ENCODE measurements at places on chromosomes 5 and 9.
A peak's percentile ranks its signal among the peaks of the same experiment; 100 is the strongest.

GRCh38 chr5:31194892-31195555 is 1.5 kb downstream of the CDH6 start:
- DNase-seq: no peak

- no peak for DNase-seq
Measured at GRCh38 chr5:10652606-10653005, 88.7 kb downstream of the ANKRD33B start.

- no peak for DNase-seq
Measured at GRCh38 chr5:142667831-142668230, 18.1 kb downstream of the FGF1 start.

DNA sequence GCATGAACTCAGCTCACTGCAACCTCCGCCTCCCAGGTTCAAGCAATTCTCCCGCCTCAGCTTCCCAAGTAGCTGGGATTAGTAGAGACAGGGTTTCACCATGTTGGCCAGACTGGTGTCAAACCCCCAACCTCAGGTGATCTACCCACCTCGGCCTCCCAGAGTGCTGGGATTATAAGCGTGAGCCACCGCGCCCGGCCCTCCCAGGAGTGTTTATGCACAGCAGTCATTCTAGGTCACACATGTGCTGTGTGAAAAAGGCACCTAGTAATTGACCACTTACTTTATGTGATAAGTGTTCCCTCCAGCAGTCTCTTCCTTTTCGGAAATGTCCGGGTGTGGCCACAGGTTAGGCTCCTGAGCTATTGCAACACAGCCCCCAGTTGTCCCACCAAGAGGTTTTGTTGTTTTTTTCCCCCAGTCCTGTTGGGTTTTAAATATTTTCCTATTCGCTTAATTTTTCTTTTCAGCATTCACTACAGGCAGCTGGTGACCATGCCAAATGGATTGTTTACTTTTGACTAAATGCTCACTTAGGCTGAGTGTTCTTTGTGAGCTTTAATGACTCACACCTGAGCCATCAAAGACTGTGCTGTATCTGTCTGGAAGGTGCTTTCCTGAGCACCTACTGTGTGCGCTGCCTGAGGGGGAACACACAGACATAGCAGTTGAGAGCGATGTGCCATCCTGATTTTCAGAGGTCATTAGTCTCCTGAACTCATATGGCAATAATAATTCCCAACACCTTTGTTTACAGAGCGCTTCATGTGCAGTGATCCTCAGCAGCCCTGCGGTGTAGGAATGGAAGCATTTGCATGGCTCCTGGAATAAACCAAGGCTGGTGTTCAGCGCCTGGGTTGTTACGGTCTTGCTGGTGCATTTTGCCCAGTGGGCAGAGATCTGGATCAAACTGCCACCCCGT is 94.3 kb downstream of the MVB12B start:
- no peak for DNase-seq

DNA sequence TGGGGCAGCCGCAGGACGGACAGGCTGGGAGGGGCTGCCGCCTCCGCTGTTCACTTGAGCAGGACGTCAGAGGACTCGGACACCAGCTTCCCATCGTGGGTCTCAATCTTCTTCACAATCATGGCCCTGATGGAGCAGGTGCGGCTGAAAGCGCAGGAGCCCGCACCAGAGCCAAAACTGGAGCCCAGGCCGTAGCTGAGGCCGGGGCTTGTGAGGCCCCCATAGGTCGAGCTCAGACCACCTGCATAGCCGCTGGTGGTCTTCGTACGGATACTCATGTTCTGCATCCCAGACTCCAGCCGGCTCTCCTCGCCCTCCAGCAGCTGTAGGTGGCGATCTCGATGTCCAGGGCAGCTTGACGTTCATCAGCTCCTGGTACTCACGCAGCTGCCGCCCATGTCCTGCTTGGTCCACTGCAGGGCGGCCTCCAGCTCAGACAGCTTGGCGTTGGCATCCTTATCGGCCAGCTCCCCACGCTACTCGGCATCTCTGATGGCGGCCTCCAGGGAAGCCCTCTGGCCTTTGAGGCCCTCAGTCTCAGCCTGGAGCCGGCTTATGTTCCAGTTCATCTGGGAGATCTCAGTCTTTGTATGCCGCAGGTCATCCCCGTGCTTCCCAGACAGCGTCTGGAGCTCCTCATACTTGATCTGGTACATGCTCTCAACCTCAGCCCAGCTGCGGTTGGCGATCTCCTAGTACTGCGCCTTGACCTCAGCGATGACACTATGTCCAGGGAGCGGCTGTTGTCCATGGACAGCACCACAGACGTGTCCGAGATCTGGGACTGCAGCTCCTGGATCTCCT is 43.7 kb upstream of the DEPDC1B start:
- no peak for DNase-seq

GRCh38 chr5:56319526-56320181 is 86.5 kb upstream of the ANKRD55 start:
- DNase-seq: no peak

GRCh38 chr9:134657666-134658377 is 16.2 kb downstream of the COL5A1 start:
- DNase-seq: no peak

DNA sequence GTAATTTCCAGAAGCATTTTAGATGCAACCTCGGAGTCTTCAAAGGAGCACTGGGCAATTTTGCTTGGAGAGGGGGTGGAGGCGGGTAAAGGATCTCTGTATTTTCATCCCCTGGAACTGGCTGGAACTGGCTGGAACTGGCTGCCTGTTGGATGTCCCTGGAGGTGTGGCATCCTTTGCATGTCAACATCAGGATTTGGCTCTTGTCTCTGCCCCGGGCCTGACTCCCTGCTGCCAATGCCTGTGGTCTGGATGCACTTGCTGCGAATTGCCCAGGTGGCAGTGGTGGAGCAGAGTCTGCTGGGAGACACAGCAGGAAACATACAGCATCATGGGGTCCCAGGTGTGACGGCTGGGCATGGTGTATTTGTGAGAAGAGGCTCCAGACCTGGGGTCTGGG is 391.3 kb downstream of the GADD45G start:
- no peak for DNase-seq

DNA sequence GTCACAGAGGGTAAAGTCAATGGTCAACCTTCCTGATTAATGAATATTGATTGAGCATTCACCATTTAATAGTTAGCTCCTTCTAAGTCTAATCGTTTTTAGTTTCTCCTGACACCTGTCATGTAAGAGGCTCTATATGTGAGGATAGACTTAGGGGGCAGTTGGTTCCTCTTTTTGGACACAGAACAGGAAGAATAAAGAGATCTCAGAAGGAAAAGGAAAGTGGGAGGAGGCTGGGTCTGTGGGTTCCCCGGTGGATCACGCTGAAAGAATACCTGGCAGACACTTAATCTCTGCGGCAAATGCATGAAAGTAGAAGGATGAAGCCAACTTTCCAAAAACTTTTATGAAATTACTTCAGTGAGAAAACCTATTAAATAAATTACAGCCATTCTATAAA is 98.4 kb downstream of the PDE4D start:
- DNase-seq: no peak

DNA sequence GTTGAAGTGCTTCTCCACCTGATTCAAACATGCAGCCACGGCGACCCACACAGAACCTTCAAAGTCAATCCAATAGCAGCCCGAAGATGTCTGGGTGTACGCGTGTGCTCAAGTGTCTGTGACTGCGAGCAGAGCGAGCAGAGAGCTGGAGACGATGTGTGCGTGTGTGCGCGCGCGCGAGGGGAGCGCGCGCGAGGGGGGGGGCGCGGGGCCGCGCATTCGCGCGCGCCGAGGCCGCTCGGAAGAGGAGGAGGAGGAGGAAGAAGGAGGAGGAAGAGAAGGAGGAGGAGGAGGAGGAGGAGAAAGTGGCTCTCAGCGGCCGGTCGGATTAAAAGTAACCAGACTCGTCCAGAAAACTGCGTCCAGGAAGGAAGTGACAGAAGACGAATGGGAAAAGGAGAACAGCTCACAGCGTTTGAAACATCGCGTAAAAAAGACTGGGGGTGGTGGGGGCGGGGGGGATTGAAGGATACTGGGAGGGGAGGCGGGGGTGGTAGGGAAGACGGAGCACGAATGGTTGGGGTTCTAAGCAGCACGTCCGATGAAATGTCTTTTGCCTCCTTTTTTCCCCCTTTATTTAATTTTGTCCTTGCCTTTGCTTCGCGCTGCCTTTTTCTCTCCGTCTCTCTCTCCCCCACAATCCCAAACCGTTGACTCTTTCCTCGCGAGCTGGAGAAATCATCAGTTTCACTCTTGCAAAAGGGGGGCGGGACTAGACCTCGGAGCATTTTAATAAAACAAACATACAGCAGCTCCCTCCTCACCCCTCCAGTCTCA is at the start of gene MEF2C:
Gene MEF2C, minus strand, starts transcription at position 126 of the 777 bp plus-strand sequence. CDS start 59,396 bp downstream, outside the sequence.
- peak; percentile 36 for DNase-seq

DNA sequence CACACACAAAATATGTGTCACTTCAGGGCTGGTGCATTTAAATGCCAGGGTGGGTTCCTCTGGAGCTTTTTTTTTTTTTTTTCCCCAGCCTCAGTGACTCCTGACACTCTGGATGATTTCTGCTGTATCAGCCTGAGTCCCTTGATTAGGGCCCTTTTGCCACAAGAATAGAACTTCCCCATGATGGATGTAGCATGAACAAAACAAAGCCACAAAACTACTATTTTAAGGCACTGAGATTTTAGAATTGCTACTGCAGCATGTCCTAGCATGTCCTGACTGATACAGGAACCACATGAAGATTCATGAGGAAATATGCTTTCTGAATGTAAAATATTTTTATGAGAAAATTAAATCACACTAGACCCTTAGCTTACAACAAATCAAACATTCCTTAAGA is 13.9 kb upstream of the ADGRD2 start:
- DNase-seq: no peak

DNA sequence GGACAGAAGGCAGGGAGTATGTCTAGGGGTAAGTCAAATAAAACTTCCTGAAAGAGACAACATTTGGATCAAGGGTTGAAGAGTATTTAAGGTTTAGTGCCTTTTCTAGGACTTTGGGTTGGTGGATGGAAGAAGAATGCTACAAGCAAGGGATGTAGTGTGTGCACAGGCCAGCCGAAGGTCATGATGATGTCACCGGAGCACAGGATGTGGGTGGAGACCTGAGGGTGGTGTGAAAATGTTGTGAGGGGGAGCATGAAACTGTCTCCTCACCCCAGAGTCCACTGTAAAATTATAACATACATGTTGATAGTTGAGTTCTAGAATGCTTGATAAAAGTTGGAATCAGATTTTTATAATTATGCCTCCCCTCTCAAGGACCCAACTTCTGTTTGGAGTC is 553.3 kb upstream of the SGCD start:
- DNase-seq: no peak

All from WTC11 (cell line).